Muscle of leg (tissue), 16 donors: ENCODE measurements at places on chromosomes 4 and X. TPM values are rescaled to one million over a fixed set of nuclear protein-coding genes. Genes with fewer than 3 reads are reported as not detected.

Gene CENPVL1
- not detected for total RNA-seq

Gene ZNF732
- total RNA-seq: 2.1 TPM

Gene MSANTD1
- 0.89 TPM for total RNA-seq

Gene SHISA3
- total RNA-seq: 1.9 TPM

Gene CCNA2
- 15.0 TPM for total RNA-seq

Gene UGT2B17
- not detected for total RNA-seq

Gene JAKMIP1
- total RNA-seq: not detected

Gene CD40LG
- total RNA-seq: not detected

Gene CTAG2
- not detected for total RNA-seq

Gene DNAAF6
- not detected for total RNA-seq

Gene ARSD
- 8.4 TPM for total RNA-seq
